Stimulated activated CD8-positive, alpha-beta memory T cell treated with anti-CD3 and anti-CD28 coated beads, Interleukin-4, amount 100 ng/mL, for 4 hours (primary cell): ENCODE measurements at places on chromosomes 2 and 18.

GRCh38 chr2:178882666-178883440 lies 75.6 kb upstream of the TTN start:
- DNase-seq, result no peak

- DNase-seq, result no peak
These were observed 852.4 kb upstream of the FANCL start for GRCh38 chr2:59093571-59093970.

GRCh38 chr2:165277295-165277694 lies 38.1 kb downstream of the SCN2A start:
- DNase-seq, result no peak

- DNase-seq, result no peak
These were observed 57.3 kb downstream of the SLC8A1 start for GRCh38 chr2:40394597-40394996.

DNA sequence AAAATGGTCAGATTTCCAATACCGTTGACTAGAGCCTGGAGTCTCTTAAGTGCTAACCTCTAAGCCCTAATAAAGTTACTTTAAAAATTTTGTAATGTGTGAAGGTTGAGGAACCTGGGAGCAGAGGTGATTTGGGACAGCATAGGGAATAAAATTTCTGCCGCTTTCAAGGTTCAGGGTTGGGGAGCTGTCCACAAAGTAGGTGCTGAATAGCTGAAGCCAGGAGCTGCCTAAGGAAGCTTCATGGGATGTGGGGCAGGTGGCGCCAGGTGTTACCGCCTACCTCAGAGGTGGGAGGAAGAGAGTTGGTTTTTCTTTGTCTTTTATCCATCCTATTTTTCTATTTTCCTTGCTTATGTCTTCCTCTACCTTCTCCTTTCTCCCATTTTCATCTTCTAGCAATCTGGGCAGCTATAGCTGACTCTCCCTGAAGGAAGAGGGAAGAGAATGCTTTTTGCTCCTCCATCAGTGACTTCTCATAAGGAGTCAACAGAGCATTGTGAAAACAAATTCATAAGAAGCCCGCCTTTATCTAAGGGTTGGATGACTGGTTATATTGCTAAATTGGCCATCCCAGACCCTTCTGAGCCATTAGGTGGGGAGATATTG lies 178.7 kb downstream of the CLIP4 start:
- no peak for DNase-seq

DNA sequence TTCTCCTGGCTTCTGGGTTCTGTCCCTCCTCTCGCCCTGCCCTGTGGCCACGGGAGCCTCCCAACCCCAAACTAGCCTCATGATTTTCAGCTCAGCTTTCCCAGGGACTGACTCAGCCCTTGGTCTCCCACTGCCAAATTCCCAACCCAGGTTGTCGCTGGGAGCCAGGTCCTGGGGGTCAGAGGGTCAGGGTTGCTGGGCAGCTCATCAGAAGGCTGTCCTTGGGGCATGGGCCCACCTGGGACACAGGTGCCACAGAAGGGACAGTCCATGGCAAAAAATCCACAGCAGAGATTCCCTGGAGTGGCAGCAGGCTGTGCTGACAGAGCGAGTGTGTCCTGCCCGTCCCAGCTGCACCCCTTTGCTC lies 180.4 kb downstream of the TWIST2 start:
- DNase-seq, result no peak

DNA sequence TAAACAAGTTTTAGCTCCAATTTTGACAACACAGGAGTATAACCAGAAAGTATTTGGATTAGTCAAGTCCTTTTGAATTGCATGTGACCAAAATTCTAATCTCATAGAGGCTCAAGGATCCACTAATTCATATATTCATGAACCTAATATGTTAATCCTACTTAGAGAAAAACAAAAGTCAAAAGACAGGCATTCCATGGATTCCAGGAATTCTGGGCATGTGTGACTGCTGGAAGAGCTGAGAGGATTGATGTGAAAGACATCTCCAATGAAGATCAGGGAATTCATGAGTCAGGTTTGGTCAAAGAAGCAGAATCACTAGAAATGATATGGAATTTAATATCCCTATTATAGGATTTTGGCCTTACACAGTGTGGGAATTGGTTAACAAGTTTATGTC lies 1494.6 kb upstream of the DDX18 start:
- no peak for DNase-seq

GRCh38 chr2:236179236-236180075 lies 11.3 kb upstream of the GBX2 start:
- no peak for DNase-seq

- no peak for DNase-seq
These were observed 137.0 kb upstream of the ATP5MC3 start for GRCh38 chr2:175318542-175318941.

- no peak for DNase-seq
These were observed 452.8 kb downstream of the CBLN2 start for GRCh38 chr18:72091369-72091768.

GRCh38 chr2:194545978-194546377 lies 1111.0 kb upstream of the SLC39A10 start:
- no peak for DNase-seq

DNA sequence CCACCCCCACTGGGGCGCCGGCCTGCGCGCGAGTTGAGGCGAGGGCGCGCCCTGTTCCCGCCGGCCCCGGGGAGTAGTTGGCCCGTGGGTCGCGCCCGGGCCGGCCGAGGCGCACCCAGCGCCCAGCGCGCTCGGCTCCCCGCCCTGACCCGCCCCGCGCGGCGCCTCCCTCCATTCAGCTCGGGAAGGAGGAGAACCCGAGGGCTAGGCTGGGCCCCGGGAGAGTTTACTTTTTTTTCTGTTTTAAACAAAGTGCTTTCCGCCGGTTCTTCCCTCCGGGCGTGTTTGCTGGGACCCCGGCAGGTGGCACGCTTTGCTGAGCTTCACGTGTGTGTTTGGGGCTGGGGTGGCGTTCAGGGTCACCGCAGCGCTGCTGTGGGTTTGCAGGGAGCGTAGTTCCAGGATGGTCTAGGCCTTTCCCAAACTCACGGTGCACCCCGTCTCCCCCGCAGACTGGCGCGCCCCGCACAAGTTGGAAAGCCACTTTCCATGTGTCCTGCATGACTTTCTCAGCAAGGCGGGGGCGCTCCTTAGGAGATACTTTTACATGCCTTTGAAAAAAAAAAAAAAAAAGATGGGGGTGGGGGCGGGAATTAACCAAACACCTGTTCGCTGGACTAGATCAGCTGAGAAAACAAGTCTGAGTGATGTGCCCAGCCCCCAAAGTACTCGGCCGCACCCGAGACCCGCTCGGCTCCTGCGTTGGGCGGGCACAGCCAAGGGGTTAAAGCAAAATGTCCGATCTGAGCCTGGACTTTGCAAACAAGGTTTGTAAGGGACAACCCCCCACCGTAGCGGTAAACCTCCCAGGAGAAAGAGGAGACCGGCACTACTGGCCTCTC lies 825 bp downstream of the ITGA6 start:
- DNase-seq, result peak; percentile 39

DNA sequence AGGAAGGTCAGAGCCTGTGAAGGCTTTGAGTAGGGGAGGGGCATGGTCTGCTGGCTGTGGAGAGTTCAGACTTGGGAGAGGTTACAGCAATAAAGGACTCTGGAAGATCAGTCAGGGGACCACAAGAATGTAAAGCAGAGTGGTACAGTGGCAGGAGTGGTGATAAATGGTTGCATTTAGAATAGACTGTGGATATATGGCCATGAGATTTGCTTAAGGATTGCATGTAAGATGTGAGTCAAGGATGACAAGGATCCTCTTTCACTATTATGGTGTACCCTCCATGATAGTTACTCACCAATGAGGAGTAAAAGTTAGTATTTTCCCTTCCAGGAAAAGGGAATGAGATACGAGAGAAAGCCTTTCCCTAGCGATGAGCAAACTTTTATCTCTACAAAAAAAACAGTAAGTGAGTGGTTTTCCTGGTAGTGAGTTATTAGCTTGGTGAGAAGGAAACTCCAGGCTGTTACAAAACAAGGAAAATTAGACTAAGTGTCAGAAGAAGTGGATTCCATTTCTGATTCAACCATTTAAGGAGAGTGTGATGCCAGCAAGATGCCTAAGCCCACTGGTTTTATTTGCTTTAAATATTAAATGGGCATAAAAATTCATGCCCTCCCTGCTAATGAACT lies 818.0 kb upstream of the ACVR2A start:
- no peak for DNase-seq

GRCh38 chr18:78876868-78877267 lies 102.8 kb upstream of the SALL3 start:
- no peak for DNase-seq

GRCh38 chr2:47778698-47779425 lies 4.1 kb upstream of the MSH6 start:
- no peak for DNase-seq

DNA sequence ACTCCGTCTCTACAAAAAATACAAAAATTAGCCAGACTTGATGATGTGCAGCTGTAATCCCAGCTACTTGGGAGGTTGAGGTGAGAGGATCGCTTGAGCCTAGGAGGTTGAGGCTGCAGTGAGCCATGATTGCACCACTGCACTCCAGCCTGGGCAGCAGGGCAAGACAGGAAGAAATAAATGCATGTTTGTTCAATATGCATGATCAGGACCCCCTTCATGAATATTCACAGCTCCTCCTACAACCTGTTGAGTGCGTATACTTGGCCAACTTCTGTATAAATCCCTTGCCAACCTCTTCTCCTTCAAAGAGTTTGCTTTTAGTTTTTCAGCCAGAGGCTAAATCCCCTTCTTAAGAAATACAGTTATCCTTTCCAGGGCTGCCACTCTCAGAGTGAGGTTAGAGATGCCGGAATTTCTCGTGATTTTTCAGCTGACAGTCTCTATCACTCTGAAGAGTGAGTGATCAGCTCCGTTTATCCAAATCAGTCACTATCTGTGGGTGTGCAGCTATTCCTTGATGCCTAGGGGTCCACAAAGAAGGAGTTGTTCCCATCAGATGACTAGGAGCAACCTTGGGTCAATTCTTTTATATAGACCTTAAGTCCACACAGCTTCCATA lies 39.2 kb downstream of the FAM161A start:
- no peak for DNase-seq

GRCh38 chr18:52894801-52895200 lies 554.8 kb downstream of the DCC start:
- DNase-seq, result no peak

DNA sequence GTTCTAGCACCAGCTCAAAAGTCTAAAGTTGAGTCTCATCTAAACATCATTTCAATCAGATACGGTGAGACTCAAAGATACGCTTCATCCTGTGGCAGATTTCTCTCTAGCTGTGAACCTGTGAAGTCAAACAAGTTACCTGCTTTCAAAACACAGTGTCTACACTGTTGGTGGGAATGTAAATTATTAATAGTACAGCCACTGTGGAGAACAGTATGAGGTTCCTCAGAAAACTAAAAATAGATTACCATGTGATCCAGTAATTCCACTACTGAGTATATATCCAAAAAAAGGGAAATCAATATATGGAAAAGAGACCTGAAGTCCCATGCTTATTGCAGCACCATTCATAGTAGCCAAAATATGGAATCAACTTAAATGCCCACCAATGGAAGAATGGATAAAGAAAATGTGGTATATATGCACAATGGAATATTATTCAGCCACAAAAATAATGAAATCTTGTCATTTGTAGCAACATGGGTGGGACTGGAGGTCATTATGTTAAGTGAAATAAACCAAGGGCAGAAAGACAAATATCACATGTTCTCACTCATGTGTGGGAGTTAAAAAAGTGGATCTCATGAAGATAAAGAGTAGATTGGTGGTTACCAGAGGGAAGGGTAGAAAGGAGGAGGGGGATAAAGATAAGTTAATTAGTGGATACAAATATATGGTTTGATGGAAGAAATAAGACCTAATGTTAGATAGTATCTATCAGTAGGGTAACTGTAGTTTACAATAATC lies 11.7 kb downstream of the UBR3 start:
- no peak for DNase-seq

DNA sequence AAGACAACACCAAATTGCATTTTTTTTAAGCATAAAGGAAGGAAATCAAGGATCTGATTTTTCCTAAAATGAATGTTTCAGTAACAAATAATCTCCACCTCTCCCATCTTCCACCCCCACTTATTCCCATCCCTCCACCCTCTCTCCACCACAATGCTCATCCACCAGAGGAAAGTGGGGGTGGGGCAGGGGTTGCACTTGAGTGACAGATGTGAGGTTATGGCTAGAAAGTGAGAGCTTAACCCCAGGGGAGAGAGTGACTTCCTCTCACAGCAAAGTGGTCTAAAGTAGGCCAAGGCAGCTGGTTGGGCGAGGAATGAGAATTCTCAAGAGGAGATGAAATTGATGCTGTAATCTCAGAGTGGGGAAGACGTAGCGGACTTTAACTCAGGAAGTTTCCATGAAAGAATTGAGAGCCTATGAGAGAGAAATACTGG lies 104.7 kb downstream of the HNRNPLL start:
- DNase-seq, result no peak

DNA sequence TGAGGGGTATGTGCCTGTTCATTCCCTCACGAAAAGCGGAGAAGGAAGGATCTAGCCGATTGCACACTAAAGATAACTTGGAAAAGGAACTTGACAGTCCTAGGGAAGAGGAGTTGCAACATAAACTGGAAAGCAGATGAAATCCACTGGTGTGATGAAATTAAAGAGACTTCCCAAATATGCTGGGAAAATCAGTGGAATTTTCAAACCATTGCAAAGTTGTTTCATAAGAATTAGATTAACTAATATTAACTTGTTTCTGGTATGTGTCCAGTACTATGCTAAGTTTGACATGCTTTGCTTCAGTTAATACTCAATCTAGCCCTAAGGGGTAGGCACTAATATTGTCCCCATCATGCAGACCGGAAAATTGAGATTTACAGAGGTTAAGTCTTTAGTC lies 222.7 kb downstream of the IKZF2 start:
- DNase-seq, result no peak

- DNase-seq, result no peak
These were observed 16.1 kb upstream of the FARP2 start for GRCh38 chr2:241339839-241340630.

DNA sequence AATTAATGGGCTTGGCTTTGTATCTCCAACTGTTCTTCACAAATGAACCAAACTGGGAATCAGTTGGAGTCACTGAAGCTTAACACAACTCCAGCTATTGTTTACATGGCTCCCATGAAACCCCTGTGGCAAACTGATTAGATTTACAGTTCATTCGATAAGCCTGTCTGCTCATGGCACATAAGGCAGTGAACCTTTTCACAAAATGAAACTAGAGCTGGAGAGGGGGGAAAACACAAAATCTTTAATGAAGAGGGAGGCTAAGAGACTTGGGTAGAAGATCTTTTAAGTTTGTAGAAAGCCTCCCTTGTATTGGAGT lies 11.6 kb upstream of the ITGA6 start:
- DNase-seq, result no peak

- no peak for DNase-seq
These were observed 7.7 kb downstream of the EPB41L5 start for GRCh38 chr2:120020554-120020953.

DNA sequence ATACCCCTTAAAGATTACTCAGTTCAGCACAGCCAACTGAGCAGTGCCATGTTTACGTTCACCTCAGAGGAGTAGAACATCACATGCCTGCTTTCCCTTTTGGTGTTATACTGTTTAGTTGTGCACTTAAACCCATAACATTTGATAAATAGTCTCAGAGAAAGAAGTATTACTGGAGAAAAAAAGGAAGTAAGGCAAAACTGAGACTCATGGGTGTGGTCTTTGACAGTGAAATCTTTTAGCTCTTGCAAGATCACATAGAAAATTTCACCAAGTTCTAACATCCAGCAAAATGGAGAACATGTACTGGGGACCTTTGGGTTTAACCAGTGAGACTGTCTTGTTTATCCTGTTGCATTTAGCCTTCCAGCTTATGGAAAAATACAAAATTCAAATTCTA lies 5.6 kb downstream of the TANK start:
- no peak for DNase-seq

- no peak for DNase-seq
These were observed 292.5 kb upstream of the CNTNAP5 start for GRCh38 chr2:123732563-123732962.
